PC-3 (cell line): ENCODE measurements at places on chromosomes 2 and 18. TPM values are rescaled to one million over a fixed set of nuclear protein-coding genes. Genes with fewer than 3 reads are reported as not detected.

DNA sequence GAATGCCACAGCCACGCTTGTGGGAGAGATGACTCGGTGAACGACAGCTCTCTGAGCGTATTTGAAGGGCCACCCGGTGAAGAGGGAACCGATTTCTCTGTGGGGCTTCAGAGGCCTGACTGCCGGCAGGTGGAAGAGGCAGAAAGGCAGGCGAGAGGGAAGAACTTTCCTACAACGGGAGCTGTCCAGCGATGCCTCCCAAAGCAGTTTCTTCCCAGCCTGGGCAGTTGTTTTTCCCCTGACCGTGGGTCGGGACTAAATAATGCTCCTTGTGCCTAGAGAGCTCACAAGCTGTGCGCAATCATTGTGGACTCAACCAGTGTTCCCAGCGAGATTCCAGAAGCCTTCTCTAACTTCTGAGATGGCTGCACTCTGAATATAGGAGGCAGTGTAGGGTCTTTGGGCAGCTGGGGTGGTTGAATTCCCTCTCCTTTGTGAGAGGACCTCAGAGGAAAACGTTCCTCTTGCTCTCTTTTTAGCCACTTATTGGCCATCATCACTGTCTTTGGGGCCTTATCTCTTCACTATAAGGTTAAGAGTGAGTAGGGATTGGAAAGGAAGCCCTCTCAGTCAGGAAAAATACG is 710 bp downstream of the SEC11C start:
- peak; percentile 55 for DNase-seq

GRCh38 chr2:37790019-37790418 is 118.6 kb upstream of the CDC42EP3 start:
- DNase-seq: no peak

The LYPD6 gene
- total RNA-seq: 1.9 and 2.4 TPM in 2 replicates

The DNPEP gene
- 86.2 and 114 TPM in 2 replicates for total RNA-seq

GRCh38 chr2:190335225-190335559 is 8.2 kb upstream of the INPP1 start:
- DNase-seq: no peak

GRCh38 chr2:128820452-128820851 is 501.8 kb upstream of the HS6ST1 start:
- DNase-seq: no peak

The RAB17 gene
- total RNA-seq: 28.9 and 52.2 TPM in 2 replicates
